Stimulated activated CD4-positive, alpha-beta T cell treated with anti-CD3 and anti-CD28 coated beads, Interleukin-4, amount 100 ng/mL, for 24 hours (primary cell): ENCODE measurements at places on chromosomes 2 and 18.

DNA sequence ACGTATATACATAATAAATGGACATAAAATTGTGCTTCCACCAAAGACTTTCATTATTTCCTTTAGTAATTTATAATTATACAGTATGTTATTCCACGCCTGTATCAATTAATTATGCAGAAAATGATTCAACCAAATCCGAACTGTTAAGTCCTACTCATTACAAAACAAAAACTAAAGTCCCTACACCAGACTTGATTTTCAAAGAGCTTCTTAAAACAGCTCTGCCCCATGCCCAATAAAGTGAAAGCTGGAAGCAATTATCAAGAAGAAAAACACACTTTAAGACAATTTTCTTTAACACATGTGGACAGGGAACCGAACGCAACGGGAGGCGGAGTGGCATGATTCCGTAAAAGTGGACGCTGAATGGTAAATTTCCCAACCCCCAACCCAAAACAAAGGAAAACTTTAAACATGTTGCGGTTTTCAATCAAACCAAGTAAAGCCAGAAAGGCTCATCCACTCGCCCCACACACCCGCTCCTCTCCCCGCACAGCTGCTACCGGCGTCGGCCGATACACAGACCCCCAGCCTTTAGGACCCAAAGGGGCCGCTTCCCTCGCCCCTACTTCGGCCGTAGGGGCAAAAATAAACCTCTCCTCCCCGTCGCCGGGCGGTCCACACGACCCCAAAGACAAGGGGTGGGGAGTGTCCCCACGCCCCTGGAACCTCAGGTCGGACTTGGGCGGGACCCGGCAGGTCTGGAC is 705 bp downstream of the YES1 start:
- DNase-seq, result peak; percentile 9

- DNase-seq, result no peak
Measured at GRCh38 chr2:155169317-155169716, 470.8 kb downstream of the KCNJ3 start.

DNA sequence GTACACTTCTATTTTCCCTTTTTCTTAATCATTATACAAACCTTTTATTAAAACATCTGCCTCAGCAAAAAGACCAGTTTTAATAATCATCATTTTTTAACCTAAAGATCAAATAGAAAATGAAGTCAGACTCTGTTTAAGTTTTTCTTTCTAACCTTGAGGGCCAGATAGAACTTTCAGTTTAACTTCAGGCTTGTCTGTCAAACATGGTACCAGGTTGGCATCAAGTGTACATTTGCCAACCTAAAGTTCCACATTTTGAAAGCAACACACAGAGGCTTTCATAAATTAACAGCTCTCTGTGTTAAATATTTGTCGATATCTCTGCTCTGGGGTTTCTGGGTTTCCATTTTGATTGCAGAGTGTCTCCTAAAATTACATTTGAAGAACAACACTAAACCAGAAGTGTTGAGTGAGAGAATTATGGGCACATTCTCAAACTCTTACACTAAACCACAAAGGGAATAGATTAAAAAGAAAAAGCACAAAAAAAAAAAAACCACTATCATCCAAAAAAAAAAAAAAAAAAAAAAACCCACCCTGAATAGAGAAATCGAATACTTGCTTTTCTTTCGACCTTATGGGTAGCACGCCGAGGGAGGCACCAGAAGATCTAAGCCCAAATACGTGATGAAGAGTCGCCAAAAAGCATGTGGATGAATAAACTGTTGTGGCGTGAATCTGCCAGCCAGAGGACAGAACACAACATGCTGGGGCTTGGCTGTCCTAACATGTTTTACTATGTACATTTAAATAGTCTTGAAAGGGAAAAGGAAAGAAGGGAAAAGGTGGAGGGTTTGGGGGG is 166.2 kb downstream of the TCF4 start:
- no peak for DNase-seq

- DNase-seq, result no peak
Measured at GRCh38 chr2:23399674-23400261, 14.8 kb downstream of the KLHL29 start.

DNA sequence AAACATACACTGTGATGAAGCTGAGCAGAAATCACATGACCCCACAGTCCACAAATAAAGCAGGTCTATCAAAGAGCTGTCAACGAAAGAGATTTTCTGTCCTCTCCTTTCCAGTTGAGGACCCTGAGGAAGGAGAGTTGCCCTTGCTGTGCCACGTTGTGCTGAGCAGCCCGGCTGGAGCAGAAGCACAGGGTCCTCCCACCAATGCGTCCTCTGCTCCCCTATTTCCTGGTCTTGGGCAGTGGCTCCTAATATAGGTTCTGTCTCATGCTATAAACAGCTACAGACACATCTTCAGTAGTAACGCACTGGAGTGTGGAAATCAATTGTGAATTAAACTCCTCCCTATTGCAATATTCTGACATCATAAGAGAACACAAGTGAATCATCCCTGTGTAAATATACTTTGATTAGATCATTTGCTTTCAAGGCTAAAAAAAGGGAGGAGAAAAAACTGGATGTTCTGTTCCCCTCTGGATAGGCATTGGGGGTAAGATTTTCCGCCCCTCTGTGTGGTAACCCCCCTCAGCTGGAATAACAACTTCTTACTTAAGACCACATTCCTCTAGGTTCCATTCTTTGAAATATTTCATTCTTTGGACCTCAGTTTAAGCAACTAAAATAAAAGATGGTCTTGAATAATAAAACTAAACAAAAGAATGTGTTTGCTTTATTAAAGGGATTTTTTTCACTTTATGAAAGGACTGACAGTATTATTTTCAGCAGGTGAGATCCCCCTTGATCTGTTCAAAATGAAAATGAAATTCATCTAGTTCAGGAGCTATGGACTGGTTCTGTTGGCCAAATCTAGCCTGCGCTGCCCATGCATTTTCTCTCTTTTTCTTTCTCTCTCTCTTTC is 8.3 kb upstream of the RHOB start:
- DNase-seq, result no peak
